Foreskin fibroblast (primary cell): ENCODE measurements at places on chromosomes 13 and 19.
A peak's percentile ranks its signal among the peaks of the same experiment; 100 is the strongest.

DNA sequence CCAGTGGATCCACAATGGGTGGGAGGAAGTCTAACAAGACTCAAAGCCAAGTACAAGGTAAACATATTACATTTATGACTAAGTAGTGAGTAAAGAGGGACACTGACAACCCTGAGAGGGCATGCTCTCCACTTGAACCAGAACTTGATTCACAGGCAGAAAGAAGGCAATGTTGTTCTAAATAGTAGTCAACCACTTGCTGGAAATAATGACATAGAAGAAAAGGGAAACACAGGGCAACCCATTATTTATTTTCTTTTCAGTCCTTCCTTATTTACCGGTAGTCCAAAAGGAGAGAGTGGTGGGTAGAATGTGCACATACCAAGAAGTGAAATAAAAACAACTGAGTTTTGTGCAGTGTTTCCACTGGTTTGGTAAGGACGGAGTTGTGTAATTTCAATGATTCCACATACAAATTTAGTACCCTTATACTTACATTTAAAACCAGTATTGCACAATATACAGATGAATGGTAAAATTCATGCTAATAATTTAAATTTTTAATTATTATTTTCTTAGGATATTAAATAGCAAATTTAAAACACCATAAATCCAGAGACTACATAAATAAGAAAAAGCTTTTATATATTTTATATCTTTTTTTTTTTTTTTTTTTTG lies 65.9 kb downstream of the ENOX1 start:
- peak; percentile 71 for DNase-seq

DNA sequence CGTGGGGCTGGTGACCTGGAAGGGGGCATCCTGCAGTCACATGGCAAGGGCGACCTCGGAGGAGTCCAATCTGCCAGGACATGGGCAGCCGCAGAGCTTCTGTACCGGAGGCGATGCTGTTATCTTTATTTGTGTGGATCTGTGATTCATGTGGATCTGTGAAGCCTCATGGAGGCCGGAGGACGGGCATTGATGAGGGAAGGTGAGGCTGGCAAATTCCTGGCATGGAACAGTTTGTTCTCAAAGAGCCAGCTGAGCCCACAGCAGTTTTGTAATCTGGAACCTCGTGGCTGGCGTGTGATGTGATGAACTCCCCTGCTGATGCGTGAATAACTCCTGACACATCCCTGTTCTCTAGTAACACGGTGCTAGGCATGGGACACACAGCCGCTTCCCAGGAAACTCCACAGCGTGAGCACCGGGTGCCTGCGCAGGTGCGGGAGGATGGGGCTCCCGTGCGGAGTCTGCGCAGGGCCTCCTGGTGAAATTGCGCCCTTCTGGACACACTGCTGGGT lies 40.4 kb downstream of the ATP11A start:
- no peak for DNase-seq

DNA sequence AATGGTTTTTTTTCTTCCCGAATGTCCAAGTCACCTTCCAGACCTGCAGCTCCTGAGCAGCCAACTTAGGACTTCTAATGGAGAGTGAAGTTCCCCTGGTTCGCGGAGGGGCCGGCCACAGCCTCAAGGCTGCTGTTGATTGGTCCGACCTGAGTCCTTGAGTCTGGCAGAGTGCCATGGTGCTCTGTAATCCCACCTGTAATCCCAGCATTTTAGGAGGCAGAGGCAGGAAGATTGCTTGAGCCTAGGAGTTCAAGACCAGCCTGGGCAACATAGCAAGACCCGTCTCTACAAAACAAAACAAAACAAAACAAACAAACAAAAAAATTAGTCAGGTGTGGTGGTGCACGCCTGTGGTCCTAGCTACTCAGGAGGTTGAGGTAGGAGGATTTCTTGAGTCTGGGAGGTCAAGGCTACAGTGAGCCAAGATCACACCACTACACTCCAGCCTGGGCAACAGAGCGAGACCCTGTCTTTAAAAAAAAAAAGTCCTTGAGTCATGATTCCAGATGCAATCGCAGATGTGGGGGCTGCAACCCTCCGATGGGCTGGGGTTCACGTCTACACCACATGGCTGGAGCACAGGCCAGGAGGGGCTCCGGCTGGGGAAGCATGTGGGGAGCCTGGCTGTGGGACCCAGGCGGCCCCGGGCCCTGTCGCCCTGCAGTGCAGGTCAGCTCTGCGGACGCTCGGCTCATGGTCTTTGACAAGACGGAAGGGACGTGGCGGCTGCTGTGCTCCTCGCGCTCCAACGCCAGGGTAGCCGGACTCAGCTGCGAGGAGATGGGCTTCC lies 17.7 kb downstream of the HPN start:
- DNase-seq: no peak

- DNase-seq: no peak
Measured at GRCh38 chr13:48405875-48406274, 7.0 kb downstream of the LPAR6 start.

GRCh38 chr13:46031581-46032263 lies 20.8 kb downstream of the ZC3H13 start:
- no peak for DNase-seq

DNA sequence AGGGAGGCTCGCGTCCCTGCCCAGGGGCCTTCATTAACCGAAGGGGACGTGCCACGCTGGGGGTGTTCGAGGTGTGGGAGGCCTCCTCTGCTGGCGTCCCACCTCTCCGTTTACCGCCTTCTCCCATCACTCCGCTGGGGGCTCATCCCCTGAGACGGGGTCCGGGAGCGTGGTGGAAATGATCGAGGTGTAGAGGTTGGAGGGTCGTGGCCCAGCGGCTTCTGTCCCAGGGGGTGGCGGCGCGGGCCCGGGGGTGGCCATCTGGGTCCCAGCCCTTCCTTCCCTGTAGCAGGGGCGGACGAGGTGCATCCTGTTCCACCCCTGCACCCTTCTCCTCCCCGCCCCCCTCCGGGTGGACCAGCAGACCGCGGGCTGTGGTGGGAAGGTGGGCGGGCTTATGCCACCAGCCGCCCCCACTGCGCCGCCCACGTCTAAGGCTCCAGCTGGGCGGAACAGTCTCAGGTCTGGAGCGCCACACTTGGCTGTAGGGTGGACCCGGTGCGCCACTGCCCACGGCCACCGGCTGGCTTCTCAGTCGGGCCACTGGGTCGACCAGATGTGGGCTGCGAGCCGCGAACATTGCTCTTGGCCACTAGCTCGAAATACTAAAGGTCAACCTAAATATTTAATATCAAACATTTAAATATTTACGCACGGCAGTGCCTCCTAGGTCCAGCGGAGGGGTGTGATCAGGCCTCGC lies 69.5 kb downstream of the ZNF723 start:
- DNase-seq: no peak

- no peak for DNase-seq
Measured at GRCh38 chr19:53136432-53136831, 3.7 kb upstream of the ZNF415 start.

GRCh38 chr19:17520865-17521264 lies 9.4 kb downstream of the PGLS start:
- DNase-seq: no peak

- no peak for DNase-seq
Measured at GRCh38 chr13:108034909-108035410, 180.4 kb downstream of the LIG4 start.

DNA sequence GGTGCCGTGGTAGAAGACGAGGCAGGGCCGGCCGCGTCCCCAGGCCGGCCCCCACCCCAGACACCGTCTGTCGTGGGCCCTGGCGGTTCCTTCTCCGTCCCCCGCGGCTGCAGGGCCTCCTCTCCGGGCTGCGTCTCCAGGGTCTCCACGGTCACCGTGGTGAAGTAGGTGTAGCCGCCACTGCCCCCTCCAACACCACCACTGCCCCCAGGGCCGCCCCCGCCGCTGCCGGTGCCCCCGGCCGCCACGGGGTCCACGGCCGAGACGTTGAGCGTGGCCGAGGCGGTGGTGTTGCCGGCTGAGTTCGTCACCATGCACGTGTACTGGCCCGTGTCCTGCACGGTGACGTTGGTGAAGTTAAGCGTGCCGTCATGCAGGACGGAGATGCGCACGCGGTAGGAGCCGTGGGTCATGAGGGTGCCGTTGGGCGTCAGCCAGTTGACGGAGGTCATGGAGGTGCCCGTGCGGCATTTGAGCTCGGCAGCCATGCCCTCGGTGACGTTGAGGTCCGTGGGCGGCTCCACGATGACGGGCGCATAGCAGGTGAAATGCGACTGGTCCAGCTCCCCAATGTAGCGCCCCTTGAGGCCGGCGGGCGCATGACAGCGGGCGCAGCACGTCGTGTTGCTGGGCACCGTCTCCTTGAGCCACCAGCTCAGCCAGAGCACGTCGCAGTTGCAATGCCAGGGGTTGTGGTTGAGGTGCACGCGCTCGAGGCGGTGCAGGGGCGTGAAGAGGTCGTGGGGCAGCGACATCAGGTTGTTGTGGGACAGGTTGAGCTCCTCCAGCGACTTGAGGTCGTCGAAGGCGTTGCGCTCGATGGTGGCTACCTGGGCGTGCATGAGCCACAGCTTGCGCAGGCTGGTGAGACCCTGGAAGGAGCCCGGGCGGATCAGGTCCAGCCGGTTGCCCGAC lies 4.6 kb upstream of the ASPDH start:
- no peak for DNase-seq

GRCh38 chr19:4829001-4829712 lies 2.4 kb downstream of the TICAM1 start:
- DNase-seq: no peak

DNA sequence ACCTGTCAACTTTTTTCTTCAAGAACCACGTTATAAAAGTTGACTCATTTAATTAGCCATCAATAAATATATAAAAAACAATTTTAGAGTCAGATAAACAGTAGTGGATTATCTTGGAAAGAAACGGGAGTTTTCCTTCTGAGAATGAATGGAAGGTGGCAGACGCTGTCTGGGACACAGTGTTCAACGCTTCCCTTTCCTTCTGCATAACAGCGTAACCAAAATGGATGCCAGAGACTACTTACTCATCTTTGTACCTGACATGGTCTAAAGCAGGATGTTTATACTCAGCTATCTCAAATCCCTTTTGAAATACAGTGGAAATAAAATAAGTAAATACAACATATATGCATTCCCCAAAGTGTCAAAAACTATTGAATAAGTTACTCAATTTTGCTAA lies 195.2 kb downstream of the LHFPL6 start:
- no peak for DNase-seq

- DNase-seq: no peak
Measured at GRCh38 chr13:51856998-51857397, 4.8 kb upstream of the CCDC70 start.

- DNase-seq: peak; percentile 31
Measured at GRCh38 chr13:39787086-39787487, 131.6 kb downstream of the COG6 start.

DNA sequence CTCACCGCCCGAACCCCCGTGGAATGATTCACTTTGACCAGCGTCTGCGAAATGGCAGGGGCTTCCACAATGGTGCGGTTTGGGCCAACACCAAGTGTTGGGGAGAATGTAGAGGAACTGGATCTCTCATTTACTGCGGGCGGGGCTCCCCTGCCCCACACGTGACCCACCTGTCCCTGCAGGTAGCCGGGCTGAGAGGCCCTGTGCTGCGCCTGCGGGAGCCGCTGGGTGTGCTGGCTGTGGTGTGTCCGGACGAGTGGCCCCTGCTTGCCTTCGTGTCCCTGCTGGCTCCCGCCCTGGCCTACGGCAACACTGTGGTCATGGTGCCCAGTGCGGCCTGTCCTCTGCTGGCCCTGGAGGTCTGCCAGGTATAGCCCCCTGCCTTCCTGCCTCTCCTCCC lies 5.8 kb upstream of the FLT3LG start:
- no peak for DNase-seq

DNA sequence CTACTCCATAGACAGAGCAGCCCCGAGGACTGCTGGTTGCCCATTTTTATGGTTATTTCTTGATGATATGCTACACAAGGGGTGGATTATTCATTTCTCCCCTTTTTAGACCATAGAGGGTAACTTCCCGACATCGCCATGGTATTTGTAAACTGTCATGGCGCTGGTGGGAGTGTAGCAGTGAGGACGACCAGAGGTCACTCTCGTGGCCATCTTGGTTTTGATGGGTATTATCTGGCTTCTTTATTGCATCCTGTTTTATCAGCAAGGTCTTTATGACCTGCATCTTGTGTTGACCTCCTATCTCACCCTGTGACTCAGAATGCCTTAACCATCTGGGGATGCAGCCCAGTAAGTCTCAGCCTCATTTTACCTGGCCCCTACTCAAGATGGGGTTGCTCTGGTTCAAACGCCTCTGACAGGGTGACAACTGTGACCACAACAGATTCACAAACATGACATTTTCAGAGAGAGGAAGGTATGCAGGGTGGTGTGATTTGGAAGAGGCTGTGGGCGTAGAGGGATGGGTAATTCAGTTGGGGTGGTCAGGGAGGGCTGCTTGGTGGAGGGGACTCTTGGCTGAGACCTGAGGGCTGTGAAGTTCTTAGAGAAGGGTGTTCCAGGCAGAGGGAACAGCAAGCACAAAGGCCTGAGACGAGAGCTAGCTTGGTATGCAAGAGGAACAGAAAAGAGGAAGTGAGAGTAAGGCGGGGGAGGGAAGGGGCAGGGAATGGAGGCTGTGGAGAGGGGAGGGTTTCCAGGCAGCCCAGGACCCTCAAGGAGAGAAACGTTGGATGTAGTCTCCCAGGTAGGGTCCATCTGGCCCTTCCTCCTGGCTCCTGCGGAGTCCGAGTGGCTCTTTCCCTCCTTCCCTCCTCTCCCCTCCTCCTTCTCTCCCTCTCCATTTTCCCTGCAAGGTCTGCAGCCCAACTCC lies 23.5 kb downstream of the FAM187B start:
- DNase-seq: no peak

DNA sequence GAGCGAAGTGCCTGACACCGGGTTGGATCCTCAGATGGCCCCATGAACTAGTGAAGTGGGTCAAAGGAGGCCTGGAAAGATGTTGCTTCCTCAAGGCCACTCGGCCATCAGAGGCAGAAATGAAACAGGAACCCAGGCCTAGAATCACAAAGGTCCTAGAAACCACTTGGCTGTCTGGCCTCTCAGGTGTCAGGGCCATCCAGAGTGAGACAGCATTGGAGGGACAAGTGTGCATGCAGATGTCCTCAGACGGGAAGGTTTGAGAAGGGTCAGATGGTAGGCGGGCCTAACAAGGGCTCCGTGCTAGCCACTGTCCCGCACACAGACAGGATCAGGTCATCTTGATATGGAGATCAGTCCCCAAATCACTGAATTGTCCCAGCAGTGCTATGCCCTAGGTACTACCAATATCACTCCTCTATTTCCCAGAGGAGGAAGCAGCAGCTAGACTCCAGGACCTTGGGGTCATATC lies 14.3 kb downstream of the CCDC97 start:
- DNase-seq: no peak

DNA sequence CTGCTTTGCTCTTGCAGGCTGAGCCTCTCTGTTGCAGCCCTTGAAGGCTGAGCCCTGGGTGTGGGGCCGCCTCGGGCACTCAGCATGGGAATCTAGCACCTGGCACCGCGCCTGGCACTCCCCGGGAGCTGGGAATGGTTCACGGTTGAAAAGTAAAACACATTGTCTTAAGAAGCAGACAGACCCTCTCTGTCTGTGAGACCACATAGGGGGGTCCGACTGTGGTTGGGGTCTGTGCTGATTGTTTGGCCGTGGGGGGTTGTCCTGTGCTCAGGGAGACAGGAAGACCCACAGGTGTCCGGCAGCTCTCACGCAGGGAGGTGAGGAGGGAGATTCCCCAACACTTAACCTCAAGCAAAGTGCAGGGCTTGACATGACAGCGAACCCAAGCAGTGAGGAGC lies 64.8 kb downstream of the SOX1 start:
- DNase-seq: no peak
